ENCODE measurements at places on chromosomes 6 and 20. TPM values are rescaled to one million over a fixed set of nuclear protein-coding genes. Genes with fewer than 3 reads are reported as not detected.

Gene STMND1
- total RNA-seq = not detected

Gene UNC5CL
- total RNA-seq = not detected

Gene CRISP3
- total RNA-seq = not detected

Gene SLC16A10
- total RNA-seq = not detected

Gene COL9A1
- total RNA-seq = not detected
